ENCODE measurements at places on chromosomes 6 and 20.
A peak's percentile ranks its signal among the peaks of the same experiment; 100 is the strongest.

GRCh38 chr6:107972413-107973096 lies 14.5 kb upstream of the SEC63 start:
- no peak for DNase-seq

DNA sequence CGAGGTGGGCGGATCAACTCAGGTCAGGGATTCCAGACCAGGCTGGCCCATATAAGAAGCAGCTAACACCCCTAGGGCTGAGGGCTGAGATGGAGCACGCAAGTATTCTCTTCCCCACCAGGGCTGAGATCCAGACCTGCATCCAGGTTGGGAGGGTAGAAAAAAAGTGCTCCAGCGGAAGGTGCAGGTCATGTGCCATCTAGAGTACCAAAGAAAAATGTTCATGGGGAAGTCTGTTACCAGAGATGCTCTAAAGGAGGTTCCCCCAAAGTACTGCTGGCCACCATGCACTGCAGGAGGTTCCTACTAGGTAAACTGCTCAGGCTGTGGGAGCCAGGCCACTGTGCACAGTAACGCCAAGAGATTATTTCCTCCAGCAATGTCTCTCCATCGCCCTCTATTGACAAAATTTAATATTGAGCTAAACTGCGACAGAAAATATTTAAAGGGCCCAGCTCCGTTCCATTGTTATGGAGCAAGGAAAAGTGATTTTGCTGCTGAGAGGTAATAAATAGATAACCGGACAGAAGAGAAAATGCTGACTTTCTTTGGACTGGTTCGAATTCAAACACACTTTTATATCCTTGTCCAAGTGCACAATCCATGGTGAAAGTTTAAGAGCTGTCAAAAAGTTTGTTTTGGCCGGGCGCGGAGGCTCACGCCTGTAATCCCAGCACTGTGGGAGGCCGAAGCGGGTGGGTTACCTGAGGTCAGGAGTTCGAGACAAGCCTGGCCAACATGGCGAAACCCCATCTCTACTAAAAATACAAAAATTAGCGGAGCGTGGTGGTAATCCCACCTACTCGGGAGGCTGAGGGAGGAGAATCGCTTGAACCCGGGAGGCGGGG lies 159.9 kb downstream of the OR2B2 start:
- DNase-seq: peak; percentile 52

GRCh38 chr6:165852676-165853075 lies 189.6 kb upstream of the PDE10A start:
- no peak for DNase-seq

DNA sequence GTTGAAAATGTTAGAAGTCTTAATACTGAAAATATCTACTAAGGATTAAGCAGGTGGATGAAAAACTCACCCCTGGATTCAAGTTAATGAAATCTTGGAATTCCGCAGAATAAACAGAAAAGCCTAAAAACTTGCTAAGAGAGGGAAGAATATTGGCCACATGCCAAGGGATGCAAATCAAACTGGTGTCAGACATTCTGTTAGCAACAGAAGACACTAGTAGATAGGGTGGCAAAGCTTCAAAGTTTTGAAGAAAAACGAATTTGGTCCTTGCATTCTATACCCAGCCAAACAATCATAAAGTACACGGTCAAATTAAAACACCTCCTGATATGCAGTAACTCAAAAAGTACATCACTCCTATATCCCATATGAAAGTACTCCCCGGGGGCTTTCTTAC lies 77.1 kb upstream of the ADTRP start:
- DNase-seq: no peak

DNA sequence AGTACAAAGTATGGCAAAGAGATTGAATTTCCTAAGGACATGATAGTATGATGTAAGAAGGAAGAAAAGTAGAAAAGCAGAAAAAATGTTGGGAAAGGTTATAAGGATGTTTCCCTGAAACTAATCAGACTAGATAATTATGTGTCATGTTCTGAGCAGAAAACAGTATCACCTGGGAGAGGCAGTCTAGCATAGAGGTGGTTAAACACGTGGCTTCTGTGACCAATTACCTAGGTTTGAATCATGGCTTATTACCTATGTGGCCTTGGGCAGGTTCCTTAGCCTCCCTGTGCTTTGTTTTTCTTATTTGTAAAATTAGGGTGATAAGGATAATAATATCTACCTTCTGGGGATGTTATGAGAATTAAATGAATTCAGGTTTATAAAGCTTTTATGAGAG lies 38.0 kb downstream of the SCGN start:
- no peak for DNase-seq

GRCh38 chr6:19327241-19327640 lies 509.9 kb upstream of the ID4 start:
- no peak for DNase-seq

DNA sequence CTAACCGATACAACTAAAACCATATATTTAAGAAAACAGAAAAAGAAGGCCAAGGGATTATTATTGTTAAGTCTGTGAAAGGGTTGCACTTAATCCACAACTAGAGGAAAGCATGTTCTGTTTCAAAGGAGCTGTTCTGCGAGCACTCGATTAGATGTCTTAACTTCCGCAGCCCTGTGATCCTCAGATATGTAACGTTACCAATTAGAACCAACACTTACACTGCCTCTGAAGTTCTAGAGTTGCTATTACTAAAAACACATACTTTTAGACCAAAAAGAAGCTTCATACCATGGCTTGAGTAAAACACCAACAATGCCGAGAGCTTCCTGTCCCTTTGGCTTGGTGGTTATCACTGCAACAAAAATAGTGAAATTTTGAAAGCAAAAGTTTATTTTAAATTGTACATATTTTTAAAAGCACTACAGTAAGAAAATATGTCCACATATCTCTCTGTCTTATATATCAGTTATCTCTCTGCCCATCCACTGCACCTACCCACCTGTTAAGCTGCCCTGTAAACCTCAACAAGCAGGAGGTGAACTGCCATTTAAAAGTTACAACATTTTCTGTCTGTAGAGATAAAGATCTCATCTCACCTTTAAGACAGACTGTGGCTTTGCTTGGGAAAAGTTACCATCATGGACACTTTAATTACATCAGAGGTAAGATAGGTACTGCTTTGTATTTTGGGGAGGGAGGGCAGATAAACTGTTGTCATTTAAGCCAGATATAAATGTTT lies 7.1 kb upstream of the DUSP22 start:
- DNase-seq: no peak

- DNase-seq: no peak
Observed at GRCh38 chr6:2363211-2363610, 117.8 kb upstream of the GMDS start.

DNA sequence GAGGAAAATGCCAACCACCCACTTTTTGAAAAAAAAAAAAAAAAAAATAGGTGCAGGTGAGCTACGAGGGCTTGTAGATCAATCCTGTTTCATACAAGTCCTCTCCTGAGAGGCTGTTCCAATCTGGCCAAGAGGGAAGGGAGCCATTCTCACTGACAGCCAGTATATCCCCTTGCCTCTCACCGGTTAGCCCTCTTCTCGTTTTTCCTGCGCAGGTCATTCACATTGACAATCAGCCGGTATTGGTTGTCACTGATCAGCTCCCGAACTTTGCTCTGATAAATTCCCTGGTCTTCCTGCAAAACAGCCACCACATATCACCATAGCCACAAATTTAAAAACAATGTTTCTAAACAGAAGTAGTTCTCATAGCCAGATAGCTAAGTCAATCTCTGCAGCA lies 1.4 kb downstream of the MCM3 start:
- no peak for DNase-seq

DNA sequence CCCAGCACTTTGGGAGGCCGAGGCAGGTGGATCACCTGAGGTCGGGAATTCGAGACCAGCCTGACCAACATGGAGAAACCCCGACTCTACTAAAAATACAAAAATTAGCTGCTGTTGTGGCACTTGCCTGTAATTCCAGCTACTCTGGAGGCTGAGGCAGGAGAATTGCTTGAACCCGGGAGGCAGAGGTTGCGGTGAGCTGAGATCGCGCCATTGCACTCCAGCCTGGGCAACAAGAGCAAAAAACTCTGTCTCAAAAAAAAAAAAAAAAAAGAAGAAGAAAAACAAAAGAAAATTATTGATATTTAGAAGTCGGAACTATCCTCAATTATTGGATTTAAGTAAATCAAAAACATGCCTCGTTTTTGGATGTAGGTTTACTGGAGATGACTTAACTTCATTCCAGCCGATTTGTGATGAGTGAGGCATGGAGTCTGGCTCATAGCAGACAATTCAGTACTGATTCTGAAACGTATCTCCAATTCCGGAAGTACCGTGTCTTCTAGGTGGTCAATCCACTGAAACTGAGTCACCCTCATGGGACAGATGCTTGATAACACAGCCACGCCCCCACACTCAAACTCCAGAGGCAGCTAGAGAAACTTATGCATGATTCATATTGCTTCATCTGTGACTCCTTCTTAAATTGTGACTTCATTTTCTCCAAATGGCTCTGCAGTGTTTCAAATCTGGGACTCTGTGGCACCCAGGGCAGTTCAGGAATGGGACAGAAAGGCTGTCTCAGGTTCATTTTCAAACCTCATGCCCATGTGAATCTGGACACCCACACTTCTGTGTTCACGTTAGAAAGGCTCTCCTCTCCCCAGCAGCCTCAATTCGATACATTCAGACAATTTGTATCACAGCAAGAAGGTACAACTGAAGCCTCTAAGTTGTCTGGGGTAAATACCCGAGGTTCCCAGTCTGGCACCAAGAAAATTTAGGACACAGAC lies 110.4 kb upstream of the ARMC2 start:
- DNase-seq: peak; percentile 15

DNA sequence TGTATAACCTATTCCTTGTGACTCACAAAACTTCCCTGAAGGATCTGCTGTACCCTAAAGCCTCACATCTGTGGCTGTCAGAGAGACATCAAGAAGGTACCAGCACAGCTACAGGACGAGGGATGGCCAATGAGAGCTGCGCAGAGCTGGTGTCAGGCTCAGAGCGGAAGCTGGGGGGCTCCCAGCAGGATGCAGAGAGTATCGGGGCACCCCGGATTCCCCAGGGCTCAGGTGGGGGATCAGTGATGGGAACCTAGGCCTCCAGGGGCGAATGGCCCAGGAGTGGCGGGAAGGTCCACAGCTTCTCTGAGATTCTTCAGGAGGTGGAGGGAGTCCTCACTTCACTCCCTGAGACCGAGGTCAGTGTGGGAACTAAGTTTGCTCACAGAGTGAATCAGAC lies 30.9 kb upstream of the SMOC2 start:
- no peak for DNase-seq

GRCh38 chr6:6699741-6700367 lies 111.3 kb downstream of the LY86 start:
- no peak for DNase-seq

GRCh38 chr6:146066506-146066905 lies 37.6 kb downstream of the GRM1 start:
- no peak for DNase-seq

DNA sequence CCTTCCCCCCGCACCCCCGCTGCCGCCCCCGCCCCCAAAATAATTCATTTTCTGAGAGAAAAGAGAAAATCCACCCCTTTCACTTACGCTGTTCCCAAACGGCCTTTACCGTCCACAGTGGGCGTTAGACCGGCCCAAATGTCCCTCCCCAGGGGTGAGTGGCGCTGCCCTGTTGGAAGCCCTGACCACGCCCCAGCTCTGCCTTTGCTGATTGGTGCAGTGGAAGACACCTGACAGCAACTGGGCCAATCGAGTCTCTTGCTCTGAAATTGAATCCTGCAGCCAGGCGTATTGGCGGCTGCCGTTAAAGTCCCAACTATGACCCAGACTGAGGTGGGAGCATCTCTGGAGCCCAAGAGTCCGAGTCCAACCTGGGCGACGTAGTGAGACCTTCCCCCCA lies 15.7 kb downstream of the ZFP64 start:
- DNase-seq: no peak

GRCh38 chr6:149211046-149211571 lies 106.4 kb upstream of the TAB2 start:
- peak; percentile 31 for DNase-seq

- DNase-seq: no peak
Observed at GRCh38 chr6:15615802-15616201, 47.0 kb downstream of the DTNBP1 start.

GRCh38 chr6:157946865-157947532 lies 34.7 kb upstream of the SYNJ2 start:
- no peak for DNase-seq

- no peak for DNase-seq
Observed at GRCh38 chr6:98477231-98477630, 357.1 kb upstream of the POU3F2 start.

- DNase-seq: no peak
Observed at GRCh38 chr6:46983007-46983411, 59.1 kb downstream of the ADGRF1 start.

- no peak for DNase-seq
Observed at GRCh38 chr6:42769051-42769450, 12.8 kb upstream of the BICRAL start.

GRCh38 chr6:111074311-111074710 lies 13.0 kb upstream of the SLC16A10 start:
- DNase-seq: no peak

- no peak for DNase-seq
Observed at GRCh38 chr20:53138454-53139262, 166.5 kb downstream of the TSHZ2 start.

DNA sequence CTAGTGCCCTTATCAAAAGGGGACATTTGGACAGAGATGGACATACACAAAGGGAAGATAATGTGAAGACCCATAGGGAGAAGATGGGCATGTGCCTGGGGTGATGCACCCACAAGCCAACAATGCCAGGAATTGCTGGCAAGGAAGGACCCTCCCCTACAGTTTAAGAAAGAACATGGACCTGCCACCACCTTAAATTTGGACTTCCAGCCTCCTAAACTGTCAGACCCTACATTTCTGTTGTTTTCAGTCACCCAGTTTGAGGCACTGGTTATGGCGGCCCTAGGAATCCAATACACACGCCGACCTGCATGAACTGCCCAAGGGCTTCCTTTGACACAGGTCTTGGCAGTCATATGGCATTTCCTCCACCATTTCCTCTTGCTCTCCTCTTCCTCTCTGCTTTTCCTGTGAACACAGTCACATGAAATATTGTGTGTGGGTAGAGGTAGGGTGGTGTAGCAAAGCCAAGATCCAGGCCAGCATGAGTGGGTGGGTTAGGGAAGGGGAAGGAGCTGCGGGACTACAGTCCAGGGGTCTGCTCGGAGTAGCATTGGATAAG lies 115.6 kb downstream of the ZDHHC14 start:
- DNase-seq: no peak

GRCh38 chr6:24032896-24033688 lies 92.9 kb upstream of the NRSN1 start:
- DNase-seq: no peak

DNA sequence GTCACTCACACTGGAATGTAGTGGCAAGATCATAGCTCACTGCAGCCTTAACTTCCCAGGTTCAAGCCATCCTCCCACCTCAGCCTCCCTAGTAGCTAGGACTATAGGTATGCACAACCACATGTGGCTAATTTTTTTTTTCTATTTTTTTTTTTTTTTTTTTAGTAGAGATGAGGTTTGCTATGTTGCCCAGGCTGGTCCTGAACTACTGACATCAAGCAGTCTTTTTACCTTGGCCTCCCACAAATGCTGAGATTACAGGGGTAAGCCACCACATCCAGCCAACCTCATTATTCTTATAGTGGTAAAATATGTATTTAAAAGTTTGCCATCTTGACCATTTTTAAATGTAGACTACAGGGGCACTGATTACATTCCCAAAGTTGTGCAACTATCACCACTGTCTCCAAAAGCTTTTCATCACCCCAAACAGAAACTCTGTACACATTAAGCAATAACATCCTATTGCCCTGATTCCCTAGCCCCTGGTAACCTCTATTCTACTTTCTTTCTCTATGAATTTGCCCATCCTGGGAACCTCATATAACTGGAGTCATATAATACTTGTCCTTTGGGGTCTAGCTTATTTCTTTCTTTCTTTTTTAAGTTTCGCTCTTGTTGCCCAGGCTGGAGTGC lies 268.0 kb upstream of the JARID2 start:
- no peak for DNase-seq

Measured in stimulated activated naive CD8-positive, alpha-beta T cell treated with anti-CD3 and anti-CD28 coated beads, Interleukin-15, Interleukin-2, amounts not matched to agents 100 U/mL and 50 U/mL, for 24 hours (primary cell).